ENCODE measurements at places on chromosomes 6 and 20.

DNA sequence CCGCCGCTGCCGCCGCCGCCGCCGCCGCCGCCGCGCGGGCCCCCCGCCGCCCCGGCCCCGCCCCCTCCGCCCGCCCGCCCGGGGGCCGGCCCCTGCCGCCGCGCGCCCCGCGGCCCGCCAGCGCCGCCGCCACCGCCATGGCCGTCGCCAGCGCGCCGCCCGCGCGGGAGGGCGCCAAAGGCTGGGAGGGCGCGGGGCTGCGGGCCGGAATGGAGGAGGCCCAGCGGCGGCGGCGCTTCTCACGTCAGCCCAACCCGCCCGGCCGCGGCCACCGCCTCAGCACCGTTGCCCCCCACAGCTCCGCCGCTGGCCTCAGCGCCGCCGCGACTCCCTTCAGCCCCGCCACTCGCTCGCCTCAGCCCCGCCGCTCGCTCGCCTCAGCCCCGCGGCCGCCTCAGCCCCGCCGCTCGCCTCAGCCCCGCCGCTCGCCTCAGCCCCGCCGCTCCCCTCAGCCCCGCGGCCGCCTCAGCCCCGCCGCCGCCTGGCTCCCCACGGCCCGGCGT lies 258 bp downstream of the PHF10 start:
- DNase-seq: no peak

DNA sequence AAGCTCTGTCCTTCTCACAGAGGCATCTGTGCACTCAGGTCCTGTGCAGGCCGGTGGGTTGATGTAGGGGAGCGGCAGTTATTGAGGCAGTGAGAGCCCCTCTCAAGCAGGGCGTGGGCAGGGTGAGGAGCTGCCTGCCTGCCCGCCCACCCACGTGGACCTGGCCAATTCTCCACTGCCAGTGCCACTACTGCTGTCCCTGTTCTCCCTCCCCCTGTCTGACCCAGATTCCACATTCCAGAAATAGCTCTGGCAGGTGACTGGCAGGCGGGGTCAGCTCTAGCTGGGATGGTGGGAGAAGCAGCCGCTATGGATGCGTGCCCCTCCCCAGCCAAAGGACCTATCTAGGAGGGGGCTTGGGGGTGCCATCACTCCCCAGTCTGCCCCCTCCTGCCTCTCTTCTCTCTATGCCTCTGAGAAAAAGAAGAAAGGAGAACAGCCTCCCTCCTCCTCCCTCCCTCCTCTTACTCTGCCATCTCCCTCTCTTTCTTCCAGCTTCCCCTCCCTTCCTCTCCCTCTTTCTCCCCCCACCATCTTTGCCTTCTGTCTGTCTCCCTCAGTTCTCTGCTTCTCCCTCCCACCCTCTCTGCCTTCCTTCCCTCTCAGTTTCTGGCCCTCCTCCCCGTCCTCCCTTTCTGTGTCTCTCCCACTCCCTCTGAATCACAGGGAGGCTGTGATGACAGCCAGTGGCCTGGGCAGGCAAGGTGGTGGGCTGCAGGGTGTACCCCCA lies 86.5 kb upstream of the MYL9 start:
- DNase-seq: no peak

DNA sequence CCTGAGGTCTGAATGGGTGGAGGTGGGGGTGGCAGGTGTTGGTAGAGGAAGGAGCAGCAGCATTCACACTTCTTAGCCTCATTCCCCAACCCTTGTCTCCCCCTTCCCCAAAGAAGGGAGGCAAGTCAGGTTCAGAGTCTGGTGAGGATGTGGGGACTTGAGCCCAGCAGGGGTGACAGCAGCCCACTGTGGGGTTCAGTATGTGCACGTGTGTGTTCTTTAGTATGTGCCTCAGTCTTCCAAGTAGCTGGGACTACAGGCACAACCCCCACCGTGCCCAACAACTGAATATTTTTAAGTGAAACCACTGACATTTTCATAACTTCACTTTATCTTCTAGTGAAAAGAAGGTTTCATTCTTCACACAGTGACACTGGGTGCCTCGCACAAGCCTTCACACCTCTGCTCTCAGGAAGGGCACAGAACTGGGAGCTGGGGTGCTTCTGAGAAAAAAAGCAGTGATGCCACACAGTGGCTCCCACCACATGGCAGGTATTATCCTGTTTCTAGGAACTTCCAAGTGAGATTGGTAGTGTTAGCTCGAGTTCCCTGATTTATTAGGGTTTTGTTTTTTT lies 33.4 kb upstream of the PRELID3B start:
- DNase-seq: no peak

- no peak for DNase-seq
Observed at GRCh38 chr20:44727651-44728050, 12.5 kb downstream of the CCN5 start.

- peak; percentile 55 for DNase-seq
Observed at GRCh38 chr6:31794294-31794865, 1.2 kb downstream of the VARS1 start.

DNA sequence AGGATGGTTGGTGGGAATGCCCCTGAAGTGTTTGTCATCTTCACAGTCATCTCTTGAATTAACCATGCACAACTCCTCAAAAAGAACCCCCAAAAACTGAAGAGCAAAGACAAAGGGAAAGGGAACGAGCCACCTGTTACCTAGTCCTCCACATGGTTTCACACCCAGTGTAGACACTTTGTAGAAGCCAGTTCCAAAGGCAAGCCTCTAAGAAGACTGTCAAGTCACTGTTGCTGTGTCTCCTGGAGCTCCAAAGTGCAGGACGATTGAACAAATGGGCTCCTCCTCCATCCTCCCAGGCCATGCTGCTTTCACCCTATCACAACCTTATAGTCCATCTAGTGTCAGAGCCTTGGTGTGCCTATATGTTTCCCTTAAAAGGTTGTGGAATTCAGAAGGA lies 277.6 kb upstream of the PRDM1 start:
- no peak for DNase-seq

GRCh38 chr20:49845060-49845459 lies 32.4 kb downstream of the SLC9A8 start:
- no peak for DNase-seq

DNA sequence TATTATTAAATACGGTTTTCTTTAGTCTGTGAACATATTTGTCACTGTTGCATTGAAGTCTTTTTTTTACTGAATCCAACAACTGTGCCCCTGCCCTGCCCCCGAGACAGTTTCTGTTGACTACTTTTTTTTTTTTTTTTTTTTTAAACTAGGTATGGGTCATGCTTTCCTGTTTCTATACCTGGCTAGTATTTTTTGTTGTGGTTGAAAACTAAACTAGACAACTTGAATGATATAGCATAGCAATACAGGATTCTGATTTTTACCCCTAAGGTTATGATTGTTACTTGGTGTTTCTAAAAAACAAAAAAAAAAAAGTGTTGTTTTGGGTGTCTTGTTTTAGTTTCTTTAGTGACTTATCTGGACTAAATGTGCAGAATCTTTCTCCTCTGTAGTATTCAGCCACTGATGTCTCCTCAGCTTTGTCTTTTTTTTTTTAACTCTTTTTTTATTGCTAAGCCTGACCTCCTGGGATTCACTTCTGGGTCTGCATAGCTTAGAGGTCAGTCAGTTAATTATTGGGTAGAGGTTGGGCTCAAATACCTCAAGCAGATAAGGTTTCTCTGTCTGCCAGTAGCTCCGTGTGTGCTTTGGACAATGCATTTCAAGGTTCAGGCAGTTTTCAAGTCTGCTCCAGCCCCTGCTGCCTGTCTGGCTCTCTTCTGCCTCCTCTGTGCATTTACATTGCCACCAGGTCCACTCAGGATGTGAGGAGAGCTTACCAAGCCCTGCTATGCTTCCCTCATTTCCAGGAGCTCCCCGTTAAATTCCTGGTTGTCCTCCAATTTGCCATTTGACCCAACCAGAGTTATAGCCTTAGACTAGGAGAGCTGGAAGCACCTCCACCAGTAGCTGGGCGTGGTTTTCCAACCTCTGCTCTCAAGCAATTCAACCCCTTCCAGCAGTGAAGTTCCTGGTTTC lies 91.4 kb downstream of the SYNDIG1 start:
- no peak for DNase-seq

GRCh38 chr6:17178754-17179529 lies 77.1 kb downstream of the STMND1 start:
- peak; percentile 7 for DNase-seq

- DNase-seq: no peak
Observed at GRCh38 chr20:48574383-48574782, 253.4 kb downstream of the PREX1 start.

- no peak for DNase-seq
Observed at GRCh38 chr20:36794116-36794474, 20.5 kb upstream of the DSN1 start.

- DNase-seq: no peak
Observed at GRCh38 chr6:57256541-57256940, 34.4 kb upstream of the RAB23 start.

DNA sequence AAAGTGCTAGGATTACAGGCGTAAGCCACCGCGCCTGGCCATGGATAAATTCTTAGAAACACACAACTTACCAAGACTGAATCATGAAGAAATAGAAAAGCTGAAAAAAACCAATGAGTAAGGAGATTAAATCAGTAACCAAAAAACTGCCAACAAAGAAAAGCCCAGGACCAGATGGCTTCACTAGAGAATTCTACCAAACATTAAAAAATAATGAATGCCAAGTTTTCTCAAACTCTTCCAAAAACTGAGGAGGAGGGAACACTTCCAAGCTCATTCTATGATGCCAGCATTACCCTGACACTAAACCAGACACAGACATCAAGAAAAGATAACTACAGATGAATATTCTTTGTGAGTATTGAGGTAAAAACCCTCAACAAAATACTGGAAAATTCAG lies 44.3 kb downstream of the USP49 start:
- no peak for DNase-seq

DNA sequence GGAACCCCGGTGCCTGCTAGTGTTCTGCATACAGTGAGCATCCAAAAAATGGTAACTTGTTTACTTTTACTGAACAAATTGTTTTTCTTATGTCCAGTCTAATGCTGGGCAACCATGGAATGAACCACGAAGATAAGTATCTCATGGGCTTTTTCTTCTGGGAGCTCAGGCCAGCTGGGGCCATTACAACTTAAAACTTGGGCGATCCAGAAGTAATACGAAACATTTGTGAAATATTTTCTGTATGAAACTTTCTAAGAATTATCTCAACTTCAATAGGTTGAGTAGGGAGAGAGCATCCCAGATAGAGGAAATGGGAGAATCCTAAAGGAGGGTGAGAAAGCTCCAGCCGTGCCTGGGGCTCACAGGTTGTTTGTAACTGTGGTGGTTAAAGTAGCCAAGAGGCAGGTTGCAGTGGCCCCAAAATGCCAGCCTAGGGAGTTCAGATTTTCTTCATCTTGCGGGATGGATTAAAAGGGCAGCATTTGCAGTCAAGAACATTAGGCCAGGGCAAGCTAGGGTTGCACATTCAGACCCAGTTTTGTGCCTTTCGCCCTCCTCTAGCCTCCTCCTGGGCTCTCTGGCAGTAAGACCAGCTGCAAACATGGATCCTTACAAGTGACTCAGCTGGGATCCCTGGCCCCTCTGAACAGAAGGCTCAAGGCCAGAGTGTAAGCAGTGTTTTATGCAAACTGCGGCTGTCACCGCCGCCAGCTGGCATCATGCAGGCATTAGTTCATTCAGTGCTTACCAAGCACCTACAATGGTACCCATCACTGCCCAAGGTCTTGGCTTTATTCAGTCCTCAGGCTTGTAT lies 41.5 kb downstream of the ELMO2 start:
- DNase-seq: no peak

DNA sequence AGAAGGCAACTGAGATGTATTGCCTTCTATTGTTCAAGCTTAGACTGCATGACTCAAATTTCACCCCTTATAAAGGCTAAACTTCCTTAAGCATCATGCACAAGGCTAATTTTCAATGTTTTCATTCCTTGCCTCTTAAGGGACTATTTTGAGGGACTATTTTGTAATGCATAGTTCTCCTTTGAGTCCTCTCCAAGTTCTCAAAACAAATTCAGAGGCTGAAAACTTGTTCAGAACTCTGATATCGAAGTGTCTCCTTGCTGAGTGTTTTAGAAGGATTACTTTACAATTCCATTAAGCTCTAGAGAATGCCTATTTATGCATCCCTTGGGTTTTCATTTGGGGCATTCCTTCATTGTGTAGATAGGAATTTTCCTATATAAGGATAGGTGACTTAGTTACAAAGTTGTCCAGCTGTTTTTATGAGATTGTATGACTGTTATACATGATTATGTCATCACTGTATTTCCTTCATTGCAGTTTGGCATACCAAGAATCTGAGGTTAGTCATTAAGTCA lies 41.7 kb downstream of the COL19A1 start:
- no peak for DNase-seq

DNA sequence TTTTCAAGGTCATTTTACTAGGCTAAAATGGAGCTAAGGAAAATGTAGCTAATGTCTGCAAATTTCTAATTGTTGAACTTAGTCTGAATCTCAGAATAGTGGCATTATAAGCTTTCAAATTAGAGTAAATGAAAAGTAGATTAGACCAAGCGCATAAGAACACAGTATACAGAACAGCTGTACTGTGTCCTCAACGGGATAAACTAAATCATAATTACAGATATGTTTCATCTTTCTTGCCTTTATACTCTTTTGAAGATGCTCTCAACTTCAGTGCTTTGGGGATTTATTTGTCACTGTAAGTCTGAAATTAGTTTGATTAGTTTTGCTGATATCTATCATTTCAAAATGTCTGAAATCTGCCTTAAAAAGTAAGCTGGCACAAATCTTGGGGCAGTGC lies 305.4 kb downstream of the LAMA2 start:
- no peak for DNase-seq

DNA sequence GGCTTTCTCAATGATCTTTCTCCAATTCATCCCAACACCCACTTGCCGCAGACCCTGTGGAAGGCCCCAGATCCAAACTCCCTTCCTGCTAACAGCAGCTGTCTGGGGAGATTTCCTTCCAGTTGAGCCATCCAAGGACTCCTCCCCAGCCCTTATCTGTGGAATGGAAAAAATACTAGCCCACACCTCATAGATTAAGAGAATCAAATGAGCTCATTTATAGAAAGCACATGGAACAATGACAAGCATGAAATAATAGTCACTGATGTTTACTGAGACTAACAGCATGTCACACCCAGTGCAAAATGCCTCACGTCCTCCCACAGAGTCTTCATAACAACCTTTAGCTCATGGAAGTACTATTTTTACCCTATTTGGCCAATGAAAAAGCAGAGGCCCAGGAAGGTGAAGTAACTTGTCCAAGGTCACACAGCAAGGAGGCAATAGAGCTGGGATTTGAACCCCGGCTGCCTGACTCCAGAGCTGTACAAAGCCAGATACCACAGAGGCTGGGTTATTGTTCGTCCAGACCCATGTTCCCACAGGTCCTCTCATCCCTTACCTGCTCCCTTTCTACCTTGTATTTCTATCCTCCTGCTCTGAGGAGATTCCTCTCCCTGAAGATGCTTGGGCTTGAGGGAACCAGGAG lies 23.4 kb upstream of the PTGIS start:
- no peak for DNase-seq
